ENCODE measurements at places on chromosomes 2 and 18.

DNA sequence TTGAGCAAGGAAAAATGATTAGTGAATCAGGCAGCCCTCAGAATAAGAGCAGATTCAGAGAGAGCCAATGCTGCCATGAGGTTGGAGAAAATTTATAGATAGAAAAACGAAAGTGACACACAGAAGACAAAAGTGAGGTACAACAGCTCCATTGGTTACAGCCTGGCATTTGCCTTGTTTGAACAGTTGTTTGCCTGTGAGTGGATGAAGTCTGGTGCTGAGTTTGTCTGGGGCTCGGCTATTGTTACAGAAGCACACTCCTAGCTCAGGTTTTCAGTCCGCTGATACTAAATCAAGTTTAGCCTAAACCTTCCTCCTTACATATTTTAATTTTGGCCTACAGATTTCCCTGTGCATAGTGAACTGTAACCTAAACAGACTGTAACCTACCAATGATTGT is 387.8 kb upstream of the RAB12 start:
- DNase-seq = no peak

GRCh38 chr2:120271711-120272379 is 19.2 kb downstream of the RALB start:
- DNase-seq = no peak

DNA sequence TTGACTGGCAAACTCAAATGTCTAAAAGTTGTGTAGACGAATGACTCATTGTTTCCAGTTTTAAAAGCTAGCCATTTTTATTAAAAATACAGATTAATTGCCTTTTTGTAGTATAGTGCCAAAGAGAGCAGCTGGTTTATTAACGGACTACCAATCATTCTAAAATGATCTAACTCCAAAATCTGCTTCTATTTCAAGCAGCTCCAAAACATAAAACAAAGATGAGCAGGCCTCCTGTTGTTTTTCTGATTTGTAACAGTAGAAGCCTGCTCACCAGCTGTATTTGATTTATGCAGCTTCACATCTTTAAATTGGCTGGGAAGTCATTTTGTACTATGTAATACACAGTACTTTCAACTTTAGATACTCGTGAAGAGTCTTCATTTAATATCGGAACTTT is 171.8 kb downstream of the UBR3 start:
- DNase-seq = peak; percentile 36

- DNase-seq = no peak
Measured at GRCh38 chr2:11263177-11263576, 81.3 kb downstream of the ROCK2 start.

- no peak for DNase-seq
Measured at GRCh38 chr2:26924731-26925099, 45.7 kb upstream of the MAPRE3 start.

DNA sequence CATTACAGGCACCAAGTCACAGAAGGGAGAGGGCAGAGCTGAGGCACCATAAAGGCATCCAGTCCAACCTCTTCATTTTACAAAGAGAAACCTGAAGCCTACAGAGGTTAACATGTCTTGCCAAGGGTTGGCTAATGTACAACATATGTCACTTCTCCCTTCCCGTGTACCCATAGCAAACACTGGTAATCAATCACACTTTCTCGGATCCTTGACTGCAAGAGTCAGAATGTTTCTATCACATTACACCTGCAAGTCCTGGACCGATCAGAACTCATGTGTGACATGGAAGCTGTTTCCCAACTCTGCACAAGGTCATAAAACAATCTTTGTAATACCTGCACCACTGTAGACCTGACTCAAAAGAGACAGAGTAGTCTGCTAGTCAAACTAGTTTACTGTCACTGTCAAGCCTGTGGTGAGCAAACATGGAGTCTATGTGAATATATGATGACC is 6.0 kb downstream of the ANKRD44 start:
- DNase-seq = no peak

GRCh38 chr2:10876963-10877362 is 34.8 kb upstream of the KCNF1 start:
- DNase-seq = no peak

DNA sequence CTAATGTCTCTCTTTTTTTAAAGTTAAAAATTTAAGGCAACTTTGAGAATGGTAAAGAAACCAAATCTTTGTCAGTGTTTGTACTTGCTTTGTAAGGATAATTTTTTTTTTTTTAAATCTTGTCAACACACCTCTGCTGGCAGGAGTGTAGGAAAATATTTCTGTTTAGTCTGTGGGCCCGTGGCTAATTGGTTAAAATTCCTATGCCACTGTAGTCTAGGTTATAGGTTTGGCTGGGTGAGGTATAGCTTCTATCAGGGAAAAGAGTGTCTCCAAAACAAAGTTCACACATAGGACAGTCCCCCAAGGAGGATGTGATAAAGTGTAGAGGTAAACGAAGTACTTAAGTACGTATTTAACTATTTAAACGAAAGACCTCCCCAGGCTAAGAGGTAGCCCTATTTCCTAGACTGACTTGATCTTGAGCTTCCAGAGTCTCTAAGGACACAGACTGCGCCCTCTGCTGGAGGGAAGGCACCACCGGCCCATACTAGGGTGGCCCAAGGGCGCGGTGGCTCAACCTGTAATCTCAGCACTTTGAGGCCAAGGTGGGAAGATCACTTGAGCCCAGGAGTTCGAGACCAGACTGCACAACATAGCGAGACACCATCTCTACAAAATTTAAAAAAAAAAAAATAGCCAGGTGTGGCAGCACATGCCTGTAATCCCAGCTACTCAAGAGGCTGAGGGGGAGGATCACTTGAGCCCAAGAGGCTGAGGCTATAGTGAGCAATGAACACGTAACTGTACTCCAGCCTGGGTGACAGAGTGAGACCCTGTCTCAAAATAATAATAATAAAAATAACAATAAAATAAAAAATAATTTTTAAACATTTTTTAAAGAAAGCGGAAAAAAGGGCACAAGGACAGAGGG is 8.9 kb downstream of the TEX44 start:
- peak; percentile 77 for DNase-seq

GRCh38 chr18:37742436-37742835 is 176.8 kb upstream of the CELF4 start:
- DNase-seq = no peak

DNA sequence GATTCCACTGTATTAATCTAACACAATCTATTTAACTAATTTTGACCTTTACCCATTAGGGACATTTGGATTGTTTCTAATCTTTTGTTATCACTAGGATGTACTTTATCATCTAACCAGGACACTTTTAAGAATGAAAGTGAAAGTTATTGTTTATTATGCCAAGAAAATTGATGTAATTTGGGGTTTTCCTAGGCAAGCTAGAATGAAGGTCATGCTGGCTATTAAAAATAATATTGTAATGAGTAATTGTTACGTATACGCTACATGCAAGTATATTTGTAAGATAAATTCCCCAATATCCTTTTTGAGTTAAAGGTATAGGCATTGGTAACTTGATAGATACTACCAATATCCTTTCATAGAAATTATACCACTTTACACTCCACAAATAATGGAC is 74.6 kb downstream of the COL5A2 start:
- peak; percentile 79 for DNase-seq

DNA sequence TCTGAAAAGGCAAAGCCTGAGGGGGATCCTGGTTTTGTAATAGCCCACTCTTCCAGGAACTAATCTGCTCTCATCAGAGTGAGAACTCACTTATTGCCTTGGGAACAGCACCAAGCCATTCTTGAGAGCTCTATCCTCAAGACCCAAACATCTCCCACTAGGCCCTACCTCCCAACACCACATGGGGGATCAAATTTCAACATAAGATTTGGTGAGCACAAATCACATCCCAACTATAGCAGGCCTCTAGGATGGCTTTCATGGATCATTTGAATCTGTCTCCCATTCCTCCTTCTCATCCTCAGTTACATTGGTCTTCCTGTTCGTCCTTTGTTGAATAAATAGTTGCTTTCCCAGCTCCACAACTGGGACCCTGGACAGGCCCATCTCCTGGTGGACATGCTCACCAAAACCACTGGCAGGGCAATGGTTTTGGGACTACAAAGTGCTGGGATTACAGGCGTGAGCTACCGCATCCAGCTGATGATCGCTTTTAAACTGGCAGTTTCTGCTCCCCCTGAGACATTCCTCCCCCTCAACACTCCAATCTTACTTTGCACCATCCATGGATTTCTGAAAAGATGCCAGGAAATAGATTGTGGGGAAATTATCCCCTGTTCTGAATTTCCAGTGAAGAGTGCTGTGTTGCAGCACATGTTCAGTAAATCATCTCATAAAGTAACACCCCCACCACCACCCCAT is 42.6 kb downstream of the MCFD2 start:
- DNase-seq = no peak

- DNase-seq = peak; percentile 62
Measured at GRCh38 chr18:12516049-12516630, 108.4 kb downstream of the PRELID3A start.

GRCh38 chr2:191666226-191666625 is 11.7 kb upstream of the NABP1 start:
- DNase-seq = no peak

DNA sequence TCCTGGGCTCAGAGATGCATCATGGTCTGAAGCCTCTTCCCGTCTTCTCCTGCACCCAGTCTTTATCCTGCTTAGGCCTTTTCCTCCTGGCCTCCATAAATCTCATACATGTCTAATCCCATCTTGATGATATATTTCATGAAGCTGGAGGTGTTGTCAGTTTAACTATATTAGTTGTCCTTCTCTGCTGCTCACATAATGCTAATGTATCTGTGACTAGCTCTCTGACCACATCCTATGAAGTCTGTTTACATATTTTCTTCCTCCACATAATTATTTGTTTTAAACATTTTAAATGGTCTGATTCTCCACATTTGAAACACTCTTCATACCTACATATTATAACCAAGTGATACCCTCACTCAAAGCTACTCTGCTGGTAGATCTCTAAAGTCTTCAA is 315.2 kb upstream of the RND3 start:
- DNase-seq = peak; percentile 16

DNA sequence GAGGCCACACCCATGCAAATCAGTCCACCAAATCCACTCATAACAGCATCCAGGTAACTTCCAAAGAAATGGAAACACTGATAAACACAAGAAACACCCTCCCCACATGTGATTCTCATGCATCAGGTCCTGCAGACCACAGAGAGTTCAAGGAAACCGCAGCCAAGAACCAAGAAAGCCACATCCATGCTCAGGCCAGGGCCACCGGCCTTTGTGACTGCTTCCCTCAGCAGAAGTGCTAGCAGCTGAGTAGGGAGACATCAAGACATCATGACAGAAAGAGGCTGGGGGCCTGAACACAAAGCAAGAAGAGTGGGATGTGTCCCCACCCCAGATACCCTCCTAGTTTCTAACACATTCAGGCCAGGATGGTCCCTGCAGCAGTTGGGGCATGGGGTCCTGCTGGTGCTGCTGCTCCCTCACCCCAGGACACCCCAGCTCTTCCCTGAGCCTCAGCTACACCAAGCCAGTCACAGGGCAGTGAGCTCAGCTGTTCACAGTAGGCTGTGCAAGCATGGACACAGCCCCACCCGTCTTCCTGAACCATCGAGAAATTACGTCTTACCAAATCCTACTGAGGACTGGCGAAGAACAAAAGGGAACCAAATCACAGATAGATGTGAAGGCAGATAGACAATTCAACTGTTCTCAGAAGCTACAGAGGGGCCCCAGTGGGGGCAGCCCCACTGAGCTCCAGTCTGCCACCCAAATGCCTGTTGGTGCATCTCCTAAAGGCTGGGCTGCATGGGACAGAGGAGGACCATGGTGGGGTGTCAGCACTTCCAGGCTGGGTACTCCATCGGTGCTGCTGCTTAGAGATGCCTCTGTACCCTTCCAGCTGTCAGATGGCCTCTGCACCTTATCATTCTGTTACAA is 60.9 kb downstream of the HDAC4 start:
- no peak for DNase-seq

DNA sequence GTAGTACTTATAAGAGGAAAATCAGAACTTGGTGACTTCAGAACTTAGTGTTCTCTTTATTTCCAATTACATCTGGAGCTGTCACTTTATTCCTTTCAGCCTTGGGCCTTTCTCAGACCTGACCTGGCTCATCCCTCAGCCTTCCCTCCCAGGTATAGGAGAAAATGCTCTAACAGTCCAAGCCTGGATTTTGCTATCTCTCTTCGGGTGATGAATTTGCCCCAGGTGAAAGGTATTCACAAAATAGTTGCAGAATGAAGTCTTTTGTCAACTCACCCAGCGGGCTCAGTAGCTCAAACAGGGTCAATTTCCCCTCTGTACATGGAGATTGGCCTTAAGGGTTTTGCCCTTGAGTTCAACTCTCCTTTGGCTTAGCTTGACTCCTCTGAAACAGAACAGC is 12.0 kb downstream of the NRP2 start:
- no peak for DNase-seq

GRCh38 chr18:44901283-44901682 is 220.6 kb downstream of the SETBP1 start:
- peak; percentile 7 for DNase-seq

Data from iris pigment epithelial cell (primary cell).